NCI-H345 (cell line): ENCODE measurements at places on chromosomes 7 and 10.

- DNase-seq, result no peak
These were observed 52.2 kb upstream of the SHH start for GRCh38 chr7:155864271-155864985.

- no peak for DNase-seq
These were observed 115.1 kb downstream of the PON1 start for GRCh38 chr7:95209276-95209675.

- no peak for DNase-seq
These were observed 45.0 kb downstream of the DENND2A start for GRCh38 chr7:140595468-140596092.

DNA sequence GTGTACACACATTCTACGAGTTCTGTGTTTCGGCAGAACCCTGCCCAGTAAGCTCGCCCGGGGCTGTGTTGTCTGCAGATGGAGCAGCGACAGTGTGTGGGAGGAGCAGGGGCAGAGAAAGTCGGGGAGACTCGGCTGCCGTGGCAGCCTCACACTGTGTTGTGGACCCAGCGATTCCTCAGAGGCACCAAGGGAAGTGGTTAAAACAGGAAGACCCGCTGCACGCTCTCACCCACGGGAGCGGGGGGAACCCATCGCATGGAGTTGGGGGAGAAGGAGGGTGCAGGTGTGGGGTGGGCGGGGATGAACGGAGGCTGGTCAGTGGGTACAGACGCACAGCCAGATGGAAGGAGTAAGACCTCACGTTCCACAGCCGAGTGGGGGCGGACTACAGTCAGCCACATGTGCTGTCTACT, 250.2 kb downstream of the ELFN1 start:
- no peak for DNase-seq
